ENCODE measurements at places on chromosomes 16 and 17. TPM values are rescaled to one million over a fixed set of nuclear protein-coding genes. Genes with fewer than 3 reads are reported as not detected.

The MYH8 gene
- polyA plus RNA-seq: not detected

DNA sequence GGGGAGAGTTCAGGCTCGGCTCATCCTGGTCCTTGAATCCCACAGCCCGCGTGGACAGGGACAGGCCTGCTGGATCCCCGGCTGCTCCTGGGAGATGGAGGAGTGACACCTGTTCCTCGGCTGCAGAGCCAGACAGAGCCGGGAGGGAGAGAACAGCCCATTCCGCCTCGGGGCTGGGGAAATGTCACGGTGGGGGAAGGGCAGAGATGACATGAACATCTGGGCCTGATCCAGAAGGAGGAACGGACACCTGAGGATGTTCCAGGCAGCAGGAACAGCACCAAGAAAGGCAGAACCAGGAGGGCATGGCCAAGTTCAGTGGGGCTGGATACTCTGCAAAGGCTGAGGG is 2.1 kb downstream of the ZNF764 start:
- H3K36me3 ChIP-seq: peaks cover 23% of the 10 kb centered on the region
- DNase-seq: no peak
- H3K4me1 ChIP-seq: no peaks in the 10 kb centered on the region

The ACSM3 gene
- polyA plus RNA-seq: 0.55 TPM

DNA sequence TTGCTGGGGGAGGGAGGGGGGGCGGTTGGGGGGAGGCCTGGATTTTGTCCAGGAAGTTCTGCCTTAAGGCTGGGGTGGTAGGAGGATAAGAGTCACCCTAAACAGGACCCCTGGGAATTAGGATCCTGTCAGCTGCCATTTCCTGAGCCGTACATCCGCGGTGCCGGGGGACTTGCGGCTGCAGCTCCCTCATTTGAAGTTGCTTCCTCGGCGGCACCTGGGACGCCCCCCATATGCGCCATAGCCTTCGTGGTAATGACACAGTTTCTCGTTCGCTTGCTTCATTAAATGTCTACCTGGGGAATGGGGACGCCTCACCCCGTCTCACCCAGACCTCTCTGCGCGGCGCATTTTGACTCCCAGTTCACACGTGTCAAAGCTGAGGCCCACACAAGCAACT is 55.1 kb upstream of the PABPN1L start:
- no peak overlapping the region for H3K4me3 ChIP-seq
- H3K27ac ChIP-seq: no peak overlapping the region
- peaks cover 6% of the 10 kb centered on the region for H3K27me3 ChIP-seq
- no peak for DNase-seq
- H3K4me1 ChIP-seq: peaks cover 10% of the 10 kb centered on the region

- H3K27ac ChIP-seq: no peak overlapping the region
- no peak overlapping the region for H3K4me3 ChIP-seq
- no peak for DNase-seq
- H3K27me3 ChIP-seq: no peaks in the 10 kb centered on the region
- no peaks in the 10 kb centered on the region for H3K36me3 ChIP-seq
- no peaks in the 10 kb centered on the region for H3K4me1 ChIP-seq
Measured at GRCh38 chr17:246226-246625, 64.8 kb upstream of the DOC2B start.

The MYH13 gene
- not detected for polyA plus RNA-seq

Data from IMR-90 (cell line).